ENCODE measurements at places on chromosomes 13 and 19.
A peak's percentile ranks its signal among the peaks of the same experiment; 100 is the strongest.

GRCh38 chr13:96089139-96089538 is 768 bp upstream of the HS6ST3 start:
- DNase-seq, result no peak

DNA sequence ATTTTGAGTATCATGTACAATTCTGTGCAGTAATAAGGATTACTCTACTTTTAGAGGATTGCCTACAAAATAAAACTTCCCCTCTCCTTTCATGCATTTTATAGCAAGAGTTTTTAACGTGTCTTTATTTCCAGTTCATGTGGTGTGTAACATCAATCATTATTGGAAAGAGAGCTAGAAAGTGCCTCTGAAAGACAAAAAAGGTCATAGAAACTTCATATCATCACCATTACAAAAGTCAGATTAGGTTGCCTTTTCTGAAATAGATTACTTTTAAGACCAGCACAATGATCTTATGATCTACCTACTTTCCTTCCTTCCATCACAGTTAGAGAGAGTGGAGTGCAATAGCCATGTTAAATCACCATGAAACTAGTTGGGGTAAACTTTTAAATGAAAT is 12.6 kb downstream of the DACH1 start:
- no peak for DNase-seq

- no peak for DNase-seq
Measured at GRCh38 chr13:29709407-29710069, 114.0 kb upstream of the SLC7A1 start.

DNA sequence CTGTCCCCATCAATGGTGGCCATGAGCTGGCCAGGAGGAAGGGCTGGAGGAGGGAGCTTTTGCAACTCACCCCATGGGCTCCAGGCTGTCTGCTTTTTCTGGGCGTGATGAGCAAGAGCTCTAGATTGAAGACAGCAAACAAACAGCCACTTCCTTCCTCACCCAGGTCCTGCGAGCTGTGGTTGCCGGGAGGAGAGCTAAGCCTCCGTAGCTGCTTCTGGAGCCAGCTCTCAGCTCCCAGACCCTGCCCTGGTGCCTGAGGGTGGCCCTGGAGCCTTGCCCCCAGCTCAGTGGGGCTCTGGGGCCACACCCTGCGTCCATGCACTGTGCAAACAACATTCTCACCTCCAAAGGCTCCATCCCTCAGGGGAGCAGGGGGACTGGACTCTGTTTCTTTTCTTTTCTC is 6.2 kb downstream of the MYO1F start:
- peak; percentile 70 for DNase-seq

DNA sequence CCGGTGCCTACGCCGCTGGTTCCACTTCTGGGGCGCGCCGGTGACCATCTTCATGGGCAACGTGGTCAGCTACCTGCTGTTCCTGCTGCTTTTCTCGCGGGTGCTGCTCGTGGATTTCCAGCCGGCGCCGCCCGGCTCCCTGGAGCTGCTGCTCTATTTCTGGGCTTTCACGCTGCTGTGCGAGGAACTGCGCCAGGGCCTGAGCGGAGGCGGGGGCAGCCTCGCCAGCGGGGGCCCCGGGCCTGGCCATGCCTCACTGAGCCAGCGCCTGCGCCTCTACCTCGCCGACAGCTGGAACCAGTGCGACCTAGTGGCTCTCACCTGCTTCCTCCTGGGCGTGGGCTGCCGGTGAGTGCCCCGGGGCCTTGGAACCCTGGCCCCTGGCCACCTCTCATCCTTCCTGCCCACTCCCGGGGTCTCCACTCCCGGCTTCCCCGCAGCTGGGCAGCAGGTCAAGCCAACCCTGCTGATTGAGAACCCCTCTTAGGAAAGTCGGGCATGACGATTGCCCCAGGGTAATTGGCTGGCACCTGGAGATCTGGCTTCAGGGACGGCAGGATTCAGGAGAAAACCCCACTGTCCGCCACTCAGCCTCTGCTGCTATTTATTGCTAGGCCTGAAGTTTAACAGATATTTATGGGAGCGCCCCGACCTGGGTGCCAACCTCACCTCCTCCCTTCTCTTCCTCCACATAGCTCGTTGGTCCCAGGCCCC is 39.1 kb downstream of the TRPM4 start:
- DNase-seq, result no peak
